Colonic mucosa (tissue), 4 donors: ENCODE measurements at places on chromosomes 13 and 19. TPM values are rescaled to one million over a fixed set of nuclear protein-coding genes. Genes with fewer than 3 reads are reported as not detected.

ALKBH7 gene
- total RNA-seq: 150 TPM

ECSIT gene
- 124 TPM for total RNA-seq

RXFP2 gene
- total RNA-seq: not detected

C1QTNF9B gene
- 0.27 TPM for total RNA-seq

DNA sequence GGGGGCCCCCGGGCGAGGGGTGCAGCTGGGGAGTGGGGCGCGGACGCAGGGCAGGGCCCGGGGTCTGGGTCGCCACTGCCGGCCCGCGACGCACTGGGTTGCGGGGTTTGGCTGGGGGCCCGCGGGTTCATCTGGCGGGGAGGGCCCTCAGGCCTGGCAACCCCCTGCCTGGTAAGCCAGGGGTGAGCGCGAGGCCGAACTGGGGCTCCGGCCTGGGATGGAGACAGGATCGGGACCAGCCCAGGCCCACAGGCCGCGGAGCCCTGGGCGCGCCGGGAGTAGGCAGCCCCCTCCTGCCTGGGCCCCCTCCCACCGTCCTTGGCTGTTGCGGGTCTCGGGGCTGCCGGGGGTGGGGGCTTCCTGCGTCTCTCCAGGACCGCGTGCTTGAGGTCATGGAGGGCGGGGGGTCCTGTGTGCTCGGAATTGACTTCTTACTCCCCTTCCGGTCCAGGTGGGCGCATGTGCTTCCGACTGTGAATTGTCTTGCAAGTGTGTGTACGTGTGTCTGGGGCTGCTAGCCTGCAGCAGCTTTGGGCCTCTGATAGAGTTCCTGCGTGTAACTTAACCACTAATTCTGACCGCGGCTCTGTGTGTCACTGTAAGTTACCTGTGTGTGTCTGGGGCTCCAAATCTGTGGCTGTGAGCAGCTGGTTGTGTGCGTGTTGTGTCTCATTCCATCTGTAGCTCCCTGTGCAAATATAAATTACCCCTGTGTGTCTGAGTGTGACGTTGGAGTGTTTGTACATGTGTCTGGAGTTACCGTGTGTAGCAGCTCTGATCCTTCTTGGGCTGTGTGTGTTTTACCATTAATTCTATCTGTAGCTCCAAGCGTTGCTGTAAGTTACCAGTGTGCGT is 751 bp downstream of the GRAMD1A start:
- peak; percentile 50 for DNase-seq

GRCh38 chr19:57812226-57812625 is 2.5 kb downstream of the ZNF552 start:
- DNase-seq: no peak

- no peak for DNase-seq
Measured at GRCh38 chr19:4916292-4917082, 7.2 kb downstream of the UHRF1 start.

GRCh38 chr13:99331881-99332293 is 24.7 kb upstream of the GPR183 start:
- no peak for DNase-seq

- DNase-seq: peak; percentile 81
Measured at GRCh38 chr13:109687559-109688448, 98.6 kb downstream of the IRS2 start.

- DNase-seq: no peak
Measured at GRCh38 chr13:48653472-48653939, at the start of gene CYSLTR2. Gene CYSLTR2 (plus strand): TSS chr13:48653929. CDS start chr13:48706818, 52,889 bp downstream.

DNA sequence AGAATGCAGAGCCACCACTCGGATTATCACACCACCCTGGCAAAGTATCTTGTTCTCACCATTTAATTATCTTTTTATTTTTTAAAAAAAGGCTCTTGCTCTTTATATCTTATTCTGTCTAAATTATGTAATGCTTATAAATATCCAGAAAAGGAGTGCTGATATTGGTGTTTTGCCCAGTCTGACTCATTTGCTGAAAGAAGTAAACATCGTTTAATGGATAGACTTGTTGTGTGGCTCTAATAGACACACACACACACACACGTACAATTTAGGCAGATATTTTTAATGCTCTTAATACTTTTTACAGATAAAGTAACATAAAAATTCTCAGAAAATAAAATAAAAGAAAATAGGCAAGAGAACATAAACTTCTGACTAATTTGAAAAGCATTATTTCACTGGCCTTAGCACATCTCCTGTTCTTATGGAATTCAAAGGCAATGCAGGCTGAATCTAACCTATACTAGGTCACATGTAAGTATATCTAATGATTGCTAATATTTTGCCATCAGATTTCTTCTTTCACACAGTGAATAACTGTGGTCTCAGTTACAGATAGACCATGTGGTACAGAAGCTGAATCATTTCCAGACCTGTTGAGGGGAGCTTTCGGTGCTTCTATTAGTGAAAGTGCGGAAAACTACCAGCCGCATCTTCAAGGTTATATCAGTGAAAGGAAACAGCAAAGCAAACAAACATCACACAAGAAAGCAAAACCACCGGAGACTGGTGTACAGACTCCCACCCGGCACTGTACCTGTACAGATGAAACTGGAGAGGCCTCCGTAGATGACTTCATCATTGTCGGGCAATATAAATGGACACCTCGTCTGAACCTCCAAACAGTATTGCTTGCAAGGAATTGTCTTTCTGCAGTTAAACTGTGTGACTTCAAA is 642.1 kb upstream of the ARGLU1 start:
- no peak for DNase-seq

DNA sequence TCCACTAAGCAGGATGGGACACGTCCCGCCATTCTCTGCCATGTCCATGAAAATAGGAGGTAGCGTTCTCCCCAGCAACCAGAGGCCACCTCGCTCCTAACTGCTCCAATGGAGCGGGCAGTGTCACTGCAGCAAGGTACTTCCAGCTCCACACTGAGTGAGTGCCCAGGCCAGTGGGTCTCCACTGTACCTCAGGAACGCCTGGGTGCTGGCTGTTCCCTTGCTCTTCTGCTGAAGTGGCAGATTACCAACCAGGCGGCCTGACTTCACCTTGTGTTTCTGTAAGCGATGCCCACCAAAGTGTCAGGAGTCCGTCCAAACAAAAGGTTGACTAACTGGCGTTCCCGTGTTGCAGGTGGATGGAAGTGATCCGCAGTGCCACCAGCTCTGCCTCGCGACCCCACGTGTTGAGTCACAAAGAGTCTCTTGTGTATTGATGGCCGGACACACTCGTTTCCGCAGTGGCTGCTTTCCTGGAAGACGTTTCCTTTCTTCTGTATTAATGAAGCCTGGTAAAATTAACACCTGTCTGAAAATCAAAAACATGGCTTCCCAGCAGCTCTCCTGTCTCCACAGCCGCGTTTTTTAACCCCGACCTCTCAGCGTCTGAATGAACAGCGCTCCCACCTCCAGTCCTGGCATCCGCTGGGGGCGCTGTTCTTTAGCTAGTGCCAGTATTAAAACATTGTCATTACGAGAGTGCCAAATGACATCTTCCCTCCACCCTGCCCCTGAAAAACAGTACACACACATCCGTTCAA is 128.8 kb downstream of the STK24 start:
- DNase-seq: no peak

DNA sequence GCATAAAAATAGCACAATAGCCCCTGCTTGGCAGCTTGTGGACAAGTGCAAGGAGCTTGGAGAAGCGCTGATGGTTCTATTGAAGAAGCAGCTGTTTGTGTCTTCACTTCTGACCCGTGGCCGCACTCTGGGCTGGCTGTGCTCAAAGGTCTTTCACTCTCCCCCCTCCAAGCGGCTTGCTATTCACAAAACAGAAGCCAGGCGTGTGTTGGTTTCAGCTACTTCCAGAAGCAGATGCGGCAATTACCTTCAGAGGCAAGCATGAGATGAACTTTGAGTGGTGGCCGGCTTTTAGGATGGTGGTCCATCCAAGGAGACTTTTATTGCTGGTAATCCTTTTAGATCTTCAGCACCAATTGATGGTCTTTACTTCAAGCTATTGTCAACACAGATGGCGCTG is 188.5 kb upstream of the ARGLU1 start:
- no peak for DNase-seq

DNA sequence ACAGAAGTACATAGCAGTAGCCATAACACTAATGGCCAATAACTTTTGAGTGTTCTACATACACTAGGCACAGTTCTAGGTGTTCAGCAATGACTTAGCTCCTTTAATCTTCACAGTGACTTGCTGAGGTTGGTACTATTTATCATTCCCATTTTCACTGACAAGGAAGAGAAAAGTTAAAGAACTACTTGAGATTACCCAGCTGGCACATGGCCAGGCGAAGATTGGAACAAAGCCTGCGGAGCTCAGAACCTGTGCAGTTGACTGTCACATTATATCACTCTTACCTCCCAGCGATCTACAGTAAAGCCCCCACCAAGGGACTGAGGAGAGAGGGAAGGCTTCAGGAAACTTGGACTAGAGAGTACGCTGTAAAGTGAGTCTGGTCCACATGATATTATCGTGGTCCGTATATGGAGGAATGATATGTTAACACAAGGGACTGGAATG is 42.4 kb upstream of the WDFY2 start:
- DNase-seq: peak; percentile 28

DNA sequence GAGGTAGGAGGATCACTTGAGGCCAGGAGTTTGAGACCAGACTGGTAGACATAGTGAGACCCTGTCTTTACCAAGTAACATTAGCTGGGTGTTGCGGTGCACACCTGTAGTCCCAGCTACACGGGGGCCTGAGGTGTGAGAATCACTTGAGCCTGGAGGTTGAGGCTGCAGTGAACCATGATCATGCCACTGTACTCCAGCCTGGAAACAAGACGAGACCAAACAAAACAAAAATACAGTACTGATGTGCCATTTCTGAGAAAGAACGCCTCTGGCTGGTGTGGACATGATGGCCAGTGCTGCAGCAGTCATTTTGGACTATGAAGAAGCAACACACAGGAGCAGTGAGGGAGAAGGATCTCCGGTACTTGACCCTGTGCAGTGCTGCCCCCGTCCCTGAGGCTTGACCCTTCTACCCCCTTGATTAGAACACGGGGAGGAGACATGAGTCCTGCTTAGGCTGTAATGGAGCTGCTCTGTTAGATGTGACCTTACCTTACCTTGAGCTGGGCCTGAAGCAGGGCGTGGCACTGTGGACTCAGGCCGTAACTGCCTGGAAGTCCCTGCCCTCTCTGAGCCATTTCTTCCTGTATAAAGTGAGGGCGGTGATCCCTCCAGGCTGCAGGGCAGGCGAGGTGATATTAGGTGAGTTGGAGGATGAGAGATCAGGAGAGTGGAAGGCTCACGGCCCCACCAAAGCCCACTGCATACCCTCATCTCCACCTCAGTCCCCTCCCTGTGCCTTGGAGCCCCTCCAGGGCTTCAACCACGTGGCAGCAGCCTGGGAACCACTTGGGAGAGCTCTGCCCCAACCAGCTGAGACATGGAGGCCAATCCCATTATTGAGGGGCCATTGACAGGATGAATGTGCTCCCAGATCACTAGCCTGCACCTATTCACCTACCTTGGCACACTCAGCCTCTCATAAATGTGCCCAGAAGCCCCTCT is 5.9 kb downstream of the RPL18A start:
- peak; percentile 85 for DNase-seq

GRCh38 chr13:80695841-80696240 is 354.9 kb upstream of the SPRY2 start:
- DNase-seq: no peak

DNA sequence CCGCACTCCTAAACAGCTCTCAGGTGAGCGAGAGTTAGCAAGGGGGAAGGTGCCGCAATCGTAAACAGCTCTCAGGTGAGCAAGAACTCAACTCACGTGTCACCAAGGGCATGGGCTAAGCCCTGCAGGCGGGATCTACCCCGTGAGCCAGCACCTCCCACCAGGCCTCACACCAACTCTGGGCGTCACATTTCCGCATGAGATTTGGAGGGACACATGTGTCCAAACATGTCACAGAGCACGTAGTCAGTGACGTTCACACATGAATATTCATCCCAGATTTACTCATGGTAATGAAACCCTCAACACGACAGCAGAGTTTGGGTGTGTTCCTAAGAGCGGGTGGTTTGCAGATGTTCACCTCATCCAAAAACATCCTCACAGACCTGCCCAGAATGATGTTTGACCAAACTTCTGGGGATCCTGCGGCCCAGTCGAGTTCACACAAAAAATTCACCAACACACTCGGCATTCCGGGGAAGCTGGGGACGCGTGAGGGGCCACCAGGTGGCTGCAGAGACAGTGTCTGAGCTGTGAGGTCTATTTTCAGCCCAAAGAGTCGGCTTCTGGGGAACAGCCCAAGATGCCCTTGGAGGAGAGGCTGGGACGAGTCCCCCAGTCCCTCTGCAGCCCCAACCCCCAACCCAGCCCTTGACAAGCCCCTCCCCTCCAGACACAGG is 19.6 kb downstream of the C2CD4C start:
- no peak for DNase-seq

DNA sequence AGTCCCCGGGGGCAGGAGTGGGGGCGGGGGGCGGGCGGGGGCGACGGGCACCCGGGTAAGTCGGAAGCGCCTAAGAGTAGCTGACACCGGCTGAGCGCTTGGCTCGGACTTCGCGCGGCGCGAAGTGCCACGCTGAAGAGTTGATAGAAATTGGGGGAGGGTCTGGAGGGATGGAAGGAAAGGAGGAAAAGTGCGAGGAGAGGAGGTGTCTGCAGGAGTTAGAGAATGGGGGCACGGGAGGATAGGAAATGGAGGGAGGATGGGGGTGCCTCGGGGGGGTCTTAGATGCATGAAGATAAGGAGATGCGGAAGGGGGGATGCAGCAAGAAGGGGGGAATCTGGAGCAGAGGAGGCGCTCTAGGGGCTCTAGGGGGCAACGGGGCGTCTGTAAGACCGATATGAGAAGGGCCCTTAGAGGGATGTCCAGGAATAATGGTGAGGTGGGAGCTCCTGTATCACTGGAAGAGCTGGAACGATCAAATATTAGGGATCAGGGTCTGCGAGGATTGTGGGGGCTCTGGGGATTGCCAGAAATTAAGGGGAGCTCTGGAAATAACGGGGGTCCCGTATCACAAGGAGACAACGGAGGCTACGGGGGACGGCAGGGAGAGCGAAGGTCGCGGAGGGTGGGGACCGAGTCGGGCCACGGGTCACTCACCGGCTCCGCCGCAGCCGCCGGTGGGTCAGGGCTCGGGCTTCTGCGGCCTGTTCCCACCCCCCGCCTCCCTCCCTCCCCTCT is at the start of gene MYPOP:
Gene MYPOP (minus strand): TSS at position 702 of the 739 bp plus-strand sequence. CDS start 840 bp downstream, outside the sequence.
- DNase-seq: no peak

DNA sequence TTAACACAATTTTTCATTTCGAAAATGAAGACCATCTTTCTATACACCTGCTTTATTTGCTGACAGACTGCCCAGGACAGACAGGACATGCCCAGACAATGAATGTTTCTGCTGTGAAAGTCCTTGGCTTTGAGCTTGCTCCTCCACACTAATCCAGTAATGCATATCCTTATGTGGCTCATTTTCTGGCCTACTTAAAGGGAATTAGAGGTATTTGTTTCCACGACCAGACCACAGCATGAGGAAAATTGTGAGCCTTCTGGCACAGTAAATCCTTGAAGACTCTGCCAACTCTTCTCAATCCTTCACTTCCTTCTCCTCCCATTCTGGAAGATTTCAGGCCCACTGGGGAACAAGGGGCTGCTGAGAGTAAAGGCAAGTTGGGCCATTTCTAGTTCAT is 25.7 kb downstream of the CCDC70 start:
- no peak for DNase-seq

DNA sequence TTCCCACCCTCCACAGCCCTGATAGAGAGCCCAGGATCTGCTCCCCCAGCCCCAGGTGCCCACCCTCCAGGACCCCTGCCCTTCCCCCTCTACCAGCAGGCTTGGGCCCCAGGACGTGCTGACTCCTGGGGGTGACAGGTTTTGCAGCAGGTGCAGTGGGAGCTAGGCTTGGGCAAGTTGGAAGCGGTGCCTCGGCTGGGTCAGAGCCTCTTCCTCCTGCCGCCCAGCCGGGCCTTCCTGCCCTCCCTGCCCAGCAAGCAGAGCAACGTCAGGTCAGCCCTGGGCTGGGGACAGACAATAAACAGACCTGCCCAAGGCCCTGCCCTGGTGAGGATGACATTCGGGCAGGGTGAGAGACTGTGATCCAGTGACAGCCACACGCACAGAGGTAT is 9.2 kb upstream of the NCCRP1 start:
- no peak for DNase-seq
